ENCODE measurements at places on chromosomes 11 and 22.

GRCh38 chr11:64877390-64878222 is 815 bp downstream of the EHD1 start:
- DNase-seq: no peak

DNA sequence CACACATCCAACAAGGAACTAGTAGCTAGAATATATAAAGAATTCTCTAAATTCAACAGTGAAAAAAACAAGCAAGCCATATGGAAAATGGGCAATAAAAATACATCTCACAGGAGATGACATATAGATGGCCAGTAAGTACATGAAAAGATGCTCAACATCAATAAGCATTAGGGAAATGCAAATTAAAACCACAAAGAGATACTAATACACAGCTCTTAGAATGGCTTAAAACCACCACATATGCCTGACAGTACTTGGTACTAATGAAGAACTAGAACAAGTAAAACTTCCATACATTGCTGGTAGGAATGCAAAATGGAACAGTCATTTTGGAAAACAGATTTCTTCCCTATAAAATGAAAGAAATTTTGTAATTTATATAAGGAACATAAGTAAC is 71.6 kb upstream of the GAB2 start:
- DNase-seq: no peak

- no peak for DNase-seq
These were observed 451.3 kb downstream of the TBC1D22A start for GRCh38 chr22:47213571-47214230.

DNA sequence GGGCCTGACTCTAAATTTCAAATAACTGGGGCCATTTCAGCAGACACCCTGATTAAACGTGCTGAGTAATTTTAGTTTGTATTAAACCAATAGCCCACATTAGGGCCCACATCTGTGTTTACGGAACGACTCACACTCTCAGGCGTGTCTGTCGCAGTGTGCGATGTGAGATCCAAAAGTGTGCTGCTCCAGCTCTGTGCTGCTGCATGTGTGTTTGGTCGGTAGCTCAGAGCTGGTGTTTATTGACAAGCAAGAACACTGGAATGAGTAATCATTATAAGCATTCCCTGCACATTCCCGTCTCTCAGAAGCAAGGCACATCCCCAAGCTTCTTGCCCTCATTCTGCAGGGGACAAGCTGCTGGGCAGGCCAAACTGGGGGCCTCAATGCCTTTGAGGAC is 7.8 kb downstream of the OPCML start:
- DNase-seq: no peak

DNA sequence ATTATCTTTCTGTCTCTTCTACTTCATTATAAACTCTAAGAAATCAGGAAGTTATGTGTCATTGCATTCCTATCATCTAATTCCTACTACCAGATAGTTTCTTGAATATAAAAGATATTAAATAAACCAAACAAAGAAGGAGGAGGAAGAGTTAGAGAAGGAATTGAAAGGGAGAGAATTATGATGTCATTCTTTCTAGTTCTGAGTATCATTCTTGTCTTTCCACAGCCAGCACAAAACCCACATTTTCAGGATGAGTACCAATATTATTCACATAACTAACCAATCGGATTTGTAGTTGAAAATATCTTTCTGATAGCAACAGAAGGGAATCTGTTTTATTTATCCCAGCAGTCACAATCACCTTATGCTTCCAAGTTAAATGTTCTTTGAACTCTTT is 13.3 kb downstream of the MS4A13 start:
- DNase-seq: no peak

DNA sequence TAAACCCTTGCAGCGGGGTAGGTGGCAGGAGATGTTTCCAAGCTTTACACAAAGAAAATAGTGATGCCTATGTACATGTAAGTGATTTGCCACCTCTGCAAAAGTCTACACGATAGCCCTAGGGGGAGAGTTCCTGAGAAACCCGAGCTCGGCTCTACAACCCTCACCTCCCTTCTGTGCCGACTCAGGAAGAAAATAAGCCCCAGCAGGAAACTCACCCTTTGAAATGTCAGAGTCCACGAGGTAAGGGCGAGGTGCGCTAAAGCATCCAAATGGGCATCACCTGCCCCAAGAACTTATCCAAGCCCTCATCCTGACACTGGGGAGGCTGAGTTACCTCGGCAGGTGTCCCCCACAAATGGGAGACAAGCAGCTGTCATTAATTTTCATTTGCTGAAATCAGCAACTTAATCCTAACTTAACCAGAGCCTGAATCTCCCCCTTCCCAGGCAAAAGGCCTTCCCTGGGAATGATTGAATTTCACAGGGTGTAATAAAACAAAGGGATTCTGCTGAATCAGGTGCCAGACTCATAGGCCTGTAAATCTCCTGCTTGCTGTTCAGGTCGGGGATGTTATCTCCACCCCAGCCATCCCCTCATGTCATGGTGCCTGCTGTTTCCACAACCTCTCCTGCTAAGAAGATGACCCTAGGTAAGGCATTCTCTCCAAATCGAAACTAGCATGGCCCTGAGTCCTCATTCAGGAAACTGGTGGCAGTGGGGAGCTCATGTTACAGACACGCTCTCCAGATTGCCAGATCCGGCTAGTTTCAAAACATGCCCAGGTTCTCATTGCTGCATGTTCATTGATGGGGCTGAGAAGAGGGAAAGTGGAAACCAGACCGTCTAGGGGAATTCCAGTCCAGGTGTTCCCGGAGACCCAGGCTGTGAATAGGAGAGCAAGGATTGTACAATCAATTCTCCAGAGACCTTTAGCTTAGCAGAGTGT is 105.3 kb upstream of the KIRREL3 start:
- DNase-seq: peak; percentile 80

- peak; percentile 33 for DNase-seq
These were observed 47.5 kb downstream of the PAMR1 start for GRCh38 chr11:35477901-35478300.

DNA sequence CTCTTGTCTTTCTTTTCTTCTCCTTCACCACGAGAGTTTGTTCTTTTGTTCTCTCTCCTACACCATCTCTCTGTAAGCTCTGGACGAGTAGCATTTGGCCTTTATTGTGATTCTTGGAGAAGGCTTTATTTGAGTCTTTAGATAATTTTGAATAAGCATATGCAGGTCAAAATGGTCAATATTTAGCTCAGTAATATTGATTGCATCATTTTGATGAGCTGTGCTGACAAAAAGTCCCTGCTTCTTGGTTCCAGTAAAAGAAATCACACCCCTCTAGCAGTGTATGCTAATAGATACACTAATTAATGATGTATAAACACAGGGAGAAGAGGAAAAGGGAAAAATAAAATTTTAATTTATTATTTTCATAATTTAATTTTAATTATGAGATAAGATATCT is 25.8 kb upstream of the MUC15 start:
- DNase-seq: no peak

GRCh38 chr22:37581504-37581903 is 1.6 kb upstream of the LGALS2 start:
- DNase-seq: no peak

DNA sequence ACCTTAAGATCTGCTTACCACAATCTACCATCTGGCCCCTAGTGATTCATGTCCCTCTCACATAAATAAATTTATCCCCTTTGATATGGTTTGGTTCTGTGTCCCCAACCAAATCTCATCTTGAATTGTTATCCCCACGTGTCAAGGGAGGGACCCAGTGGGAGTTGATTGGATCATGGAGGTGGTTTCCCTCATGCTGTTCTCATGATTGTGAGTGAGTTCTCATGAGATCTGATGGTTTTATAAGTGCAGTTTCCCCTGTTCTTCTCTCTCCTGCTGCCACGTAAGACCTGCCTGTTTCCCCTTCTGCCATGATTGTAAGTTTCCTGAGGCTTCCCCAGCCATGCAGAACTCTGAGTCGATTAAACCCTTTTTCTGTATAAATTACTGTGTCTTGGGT is 37.2 kb downstream of the OR2AG2 start:
- no peak for DNase-seq

DNA sequence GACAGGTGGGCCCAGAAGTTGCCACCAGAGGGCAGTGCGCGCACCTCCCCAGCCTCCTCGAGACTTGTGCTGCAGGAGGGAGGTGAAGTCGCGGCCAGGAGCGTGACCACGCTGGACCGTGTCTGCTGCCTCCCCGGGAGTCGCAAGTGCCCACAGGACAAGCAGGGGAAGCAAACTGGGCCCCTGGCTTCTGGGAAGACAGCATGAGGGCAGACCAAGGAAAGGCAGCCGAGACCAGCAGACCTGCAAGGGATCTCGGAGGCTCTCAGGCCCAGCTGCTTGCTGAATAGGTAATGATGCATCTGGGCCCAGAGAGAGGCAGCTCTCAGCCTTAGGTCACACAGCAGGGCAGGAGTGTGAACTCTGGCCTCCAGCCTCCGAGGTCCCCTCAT is 17.0 kb upstream of the IL2RB start:
- peak; percentile 91 for DNase-seq

DNA sequence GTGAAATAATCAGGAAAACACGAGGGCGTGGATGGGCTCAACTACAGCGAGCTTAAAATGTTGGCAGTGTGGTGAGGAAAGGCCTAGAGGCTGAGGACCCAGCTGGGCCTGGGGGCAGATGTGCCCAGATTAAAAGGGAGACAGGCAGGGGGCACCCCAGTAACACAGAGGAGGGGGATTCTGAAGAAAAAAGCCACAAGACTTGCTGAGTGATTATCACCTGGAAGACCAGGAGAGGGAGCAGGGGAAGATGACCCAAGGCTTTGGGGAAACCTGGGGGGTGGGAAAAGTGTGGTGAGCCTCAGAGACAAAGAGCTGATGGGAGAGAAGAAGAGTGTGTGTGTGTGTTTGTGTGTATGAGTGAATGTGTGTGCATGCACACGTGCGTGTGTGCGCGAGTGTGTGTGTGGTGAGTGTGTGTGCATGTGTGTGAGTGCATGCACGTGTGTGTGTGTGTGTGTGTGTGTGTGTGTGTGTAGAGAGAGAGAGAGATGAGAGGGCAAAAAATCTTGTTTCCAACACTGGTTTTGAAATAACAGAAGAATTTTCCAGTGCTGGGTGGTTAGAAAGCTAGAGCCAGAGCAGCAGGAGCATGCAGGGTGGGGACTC is 500.5 kb downstream of the BUD13 start:
- no peak for DNase-seq

- no peak for DNase-seq
These were observed 25.8 kb upstream of the DAGLA start for GRCh38 chr11:61654397-61654829.

All from eye (tissue), 1 donor.